Activated T-helper 9 cell treated with anti-CD3 and anti-CD28 coated beads, Interleukin-2, amount 50 U/mL, for 16 hours (primary cell): ENCODE measurements at places on chromosomes 11 and 22.

DNA sequence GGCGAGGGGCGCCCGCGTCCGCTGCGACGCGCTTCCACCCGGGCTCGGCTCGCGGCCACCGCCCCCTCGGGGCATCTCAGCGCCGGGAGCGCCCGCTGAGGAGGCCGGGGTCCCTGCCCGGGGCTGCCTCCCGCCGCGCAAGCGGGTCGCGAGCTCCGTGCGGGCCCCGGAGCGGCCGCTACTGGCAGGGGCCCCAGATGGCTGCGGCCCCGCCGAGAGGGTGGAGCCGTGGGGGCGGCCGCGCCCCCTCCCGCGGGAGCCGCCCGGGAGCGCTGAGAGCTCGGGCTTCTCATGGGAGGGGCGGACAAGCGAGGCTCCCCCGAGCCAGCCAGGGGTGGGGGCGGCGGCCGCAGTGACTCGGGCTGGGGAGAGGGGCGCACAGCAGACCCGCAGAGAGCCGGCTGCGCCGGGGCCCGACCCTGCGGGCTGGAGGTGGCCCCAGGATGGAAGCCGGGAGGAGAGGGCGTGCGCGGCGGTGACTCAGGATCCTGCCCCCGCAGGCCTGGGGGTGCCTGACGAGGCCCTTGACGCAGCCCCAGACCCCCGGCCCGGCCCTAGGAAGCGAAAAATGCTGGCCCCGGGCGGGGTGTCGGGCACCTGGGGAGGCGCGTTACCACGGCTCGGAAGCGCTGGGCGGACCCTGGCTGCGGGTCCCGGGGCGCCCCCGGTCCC lies 603 bp upstream of the ZFTA start:
- DNase-seq = no peak

DNA sequence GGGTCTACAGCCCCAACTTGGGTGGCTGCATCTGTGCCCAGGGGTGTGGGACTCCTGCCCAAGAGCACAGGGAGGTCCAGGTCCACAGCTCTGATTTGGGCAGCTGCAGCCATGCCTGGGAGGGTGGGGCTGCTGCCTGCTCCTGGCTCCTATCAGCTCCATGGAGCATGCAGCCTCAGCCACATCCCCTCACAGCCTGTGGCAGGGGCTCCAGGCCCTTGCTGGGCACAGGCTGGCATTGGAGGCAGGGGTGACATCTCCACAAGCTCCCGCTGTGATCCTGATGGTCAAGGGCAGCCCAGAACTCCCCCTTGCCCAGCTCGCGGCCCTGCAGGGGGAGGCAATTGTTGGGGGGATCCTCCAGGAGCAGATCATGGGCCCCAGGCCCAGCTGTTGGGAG lies 6.3 kb upstream of the OR56A4 start:
- DNase-seq = no peak

DNA sequence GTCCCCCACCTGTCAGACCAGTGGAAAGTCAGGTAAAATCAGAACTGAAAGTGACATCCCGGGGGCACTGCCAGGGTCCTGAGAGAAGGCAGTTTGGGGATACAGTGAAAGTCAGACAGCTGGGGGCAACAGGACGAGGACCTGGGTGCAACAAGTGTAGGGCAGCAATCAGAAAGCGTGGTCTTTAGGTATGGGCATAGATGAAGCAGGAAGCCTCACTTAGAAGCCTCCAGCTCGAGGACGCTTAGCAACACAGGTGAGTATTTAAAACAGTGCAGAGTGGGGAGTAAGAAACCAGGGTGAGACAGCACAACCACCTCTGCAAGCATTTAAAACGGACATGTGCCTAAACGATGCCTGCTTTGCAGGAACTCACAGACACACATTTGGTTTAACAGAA lies 64.6 kb upstream of the POU2AF1 start:
- no peak for DNase-seq

- DNase-seq = no peak
Observed at GRCh38 chr11:66484806-66485380, 4.7 kb downstream of the DPP3 start.

DNA sequence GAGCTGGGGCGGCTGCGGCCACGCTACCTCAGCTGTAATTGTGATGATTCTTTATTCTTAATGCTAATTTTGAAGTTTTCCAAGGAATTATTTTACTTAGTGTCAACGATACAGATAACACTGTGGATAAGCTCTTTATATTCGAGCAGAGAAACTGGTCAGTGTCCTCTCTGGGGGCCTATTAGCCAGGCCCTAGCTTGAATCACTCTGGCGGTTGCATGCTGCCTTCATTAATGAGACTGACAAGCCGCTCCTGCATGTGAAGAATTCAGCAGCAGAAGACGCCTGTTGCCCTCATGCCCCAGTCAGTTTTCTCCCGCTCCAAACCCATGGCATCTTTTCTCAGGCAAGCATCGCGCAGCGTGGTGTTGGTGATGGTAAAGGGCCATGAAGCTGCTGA lies 851.7 kb downstream of the OPCML start:
- no peak for DNase-seq

- no peak for DNase-seq
Observed at GRCh38 chr11:61480994-61481335, 27.6 kb upstream of the LRRC10B start.

DNA sequence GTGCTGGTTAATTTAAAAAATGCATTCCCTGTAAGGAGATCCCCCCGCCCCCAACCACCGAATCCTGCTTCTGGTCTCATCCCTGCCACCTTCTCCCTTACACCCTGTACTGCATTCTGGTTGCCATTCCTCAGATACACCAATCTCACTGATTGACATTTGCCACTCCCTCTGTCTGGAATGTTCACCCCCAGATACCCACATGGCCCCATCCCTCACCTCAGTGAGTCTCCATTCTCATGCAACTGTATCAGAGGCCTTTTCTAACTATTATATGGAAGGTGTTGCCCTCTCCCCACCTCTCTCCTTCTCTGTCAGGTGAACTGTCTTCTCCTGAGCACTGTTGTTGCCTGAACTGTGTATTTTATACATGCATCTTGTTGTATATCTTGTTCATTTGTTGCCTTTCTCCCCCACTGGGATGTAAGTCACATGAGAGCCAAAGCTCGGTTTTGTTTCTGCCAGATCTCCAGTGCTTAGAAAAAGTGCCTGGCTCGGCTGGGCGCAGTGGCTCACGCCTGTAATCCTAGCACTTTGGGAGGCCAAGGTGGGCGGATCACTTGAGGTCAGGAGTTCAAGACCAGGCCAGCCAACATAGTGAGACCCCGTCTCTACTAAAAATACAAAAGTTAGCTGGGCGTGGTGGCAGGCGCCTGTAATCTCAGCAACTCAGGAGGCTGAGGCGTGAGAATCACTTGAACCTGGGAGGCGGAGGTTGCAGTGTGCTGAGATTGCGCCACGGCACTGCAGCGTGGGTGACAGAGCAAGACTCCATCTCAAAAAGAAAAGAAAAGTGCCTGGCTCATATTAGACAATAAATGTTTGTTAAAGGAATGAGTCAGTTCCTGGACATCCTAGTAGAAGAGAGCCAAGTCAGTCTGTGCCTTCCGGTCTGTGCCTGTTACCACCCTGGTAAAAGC lies 61.0 kb downstream of the TNRC6B start:
- no peak for DNase-seq

GRCh38 chr11:123306531-123306930 lies 111.5 kb upstream of the CLMP start:
- no peak for DNase-seq

GRCh38 chr22:27418261-27418660 lies 383.3 kb downstream of the MN1 start:
- DNase-seq = no peak

DNA sequence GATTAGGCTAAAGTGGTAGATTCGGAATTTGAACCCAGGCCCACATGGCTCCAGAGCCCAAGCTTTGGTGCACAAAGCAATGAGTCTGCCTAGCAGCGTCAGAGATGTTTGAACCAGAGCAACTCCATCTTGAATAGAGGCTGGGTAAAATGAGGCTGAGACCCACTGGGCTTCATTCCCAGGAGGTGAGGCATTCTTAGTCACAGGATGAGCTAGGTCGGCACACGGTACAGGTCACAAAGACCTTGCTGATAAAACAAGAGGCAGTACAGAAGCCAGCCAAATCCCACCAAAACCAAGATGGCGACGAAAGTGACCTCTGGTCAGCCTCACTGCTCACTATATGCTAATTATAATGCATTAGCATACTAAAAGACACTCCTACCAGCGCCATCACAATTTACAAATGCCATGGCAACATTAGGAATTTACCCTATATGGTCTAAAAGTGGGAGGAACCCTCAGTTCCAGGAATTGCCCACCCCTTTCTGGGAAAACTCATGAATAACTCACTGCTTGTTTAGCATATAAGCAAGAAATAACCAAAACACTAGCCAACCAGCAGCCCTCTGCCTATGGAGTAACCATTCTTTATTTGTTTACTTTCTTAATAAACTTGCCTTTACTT lies 40.3 kb upstream of the DAGLA start:
- no peak for DNase-seq

- no peak for DNase-seq
Observed at GRCh38 chr11:313304-313786, 495 bp upstream of the IFITM1 start.

DNA sequence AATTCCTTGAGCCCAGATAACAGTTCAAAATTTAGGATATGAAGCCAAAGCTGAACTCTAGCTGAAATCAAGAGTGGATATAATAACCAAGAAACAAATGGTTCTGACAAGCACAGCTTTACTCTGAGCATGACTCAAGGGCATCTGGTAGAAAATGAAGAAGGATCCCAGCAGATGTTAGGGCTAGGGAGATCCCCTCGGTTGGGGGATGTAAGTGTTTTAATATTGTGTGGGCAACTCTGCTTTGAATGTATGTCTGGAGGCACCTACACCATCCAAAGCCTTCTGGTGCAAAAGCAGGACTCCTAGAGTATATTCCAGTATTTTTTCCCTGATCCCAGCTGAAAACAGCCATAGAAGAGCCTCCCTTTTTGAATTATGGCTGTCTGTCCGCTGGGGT lies 61.7 kb downstream of the FLI1 start:
- DNase-seq = no peak

DNA sequence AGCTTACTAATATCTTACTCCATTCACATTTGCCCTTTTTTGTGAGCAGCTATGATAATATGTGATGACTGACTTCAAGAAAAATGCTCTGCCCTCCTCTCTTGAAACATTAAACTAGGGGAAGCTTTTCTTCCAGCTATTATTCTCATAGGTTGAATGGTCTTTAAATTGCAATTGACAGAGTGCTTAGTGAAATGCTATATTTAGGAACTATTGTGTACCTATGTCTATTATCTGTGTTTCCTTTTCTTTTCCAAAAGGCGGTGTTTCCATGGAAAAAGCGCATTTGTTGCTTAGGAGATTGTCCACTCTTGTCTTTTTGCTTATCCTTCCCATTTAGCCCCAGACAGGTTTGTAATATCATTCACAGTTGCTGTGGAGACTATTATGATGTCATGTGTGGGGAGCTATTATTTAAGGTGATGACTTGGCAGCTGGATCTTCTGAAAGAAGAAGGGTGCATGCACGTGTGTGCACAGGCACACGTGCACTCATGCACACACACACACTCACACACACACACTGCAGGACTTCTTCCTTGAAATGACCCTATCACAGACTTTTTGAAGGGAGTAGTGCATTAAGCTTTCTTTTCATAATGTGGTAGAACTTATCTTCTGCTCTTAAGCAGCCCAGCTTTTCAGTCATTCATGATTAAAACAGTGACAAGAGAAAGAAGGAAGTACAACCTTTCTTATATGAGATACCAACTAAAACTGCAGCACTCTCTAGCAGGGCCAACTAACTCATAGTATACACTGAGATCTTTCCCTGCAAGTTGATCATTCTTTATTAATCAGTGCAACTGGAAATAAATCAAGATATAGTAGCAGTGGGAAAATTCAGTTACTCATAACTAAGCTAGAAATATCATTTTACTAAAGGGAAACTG lies 340.8 kb upstream of the MTNR1B start:
- DNase-seq = no peak

DNA sequence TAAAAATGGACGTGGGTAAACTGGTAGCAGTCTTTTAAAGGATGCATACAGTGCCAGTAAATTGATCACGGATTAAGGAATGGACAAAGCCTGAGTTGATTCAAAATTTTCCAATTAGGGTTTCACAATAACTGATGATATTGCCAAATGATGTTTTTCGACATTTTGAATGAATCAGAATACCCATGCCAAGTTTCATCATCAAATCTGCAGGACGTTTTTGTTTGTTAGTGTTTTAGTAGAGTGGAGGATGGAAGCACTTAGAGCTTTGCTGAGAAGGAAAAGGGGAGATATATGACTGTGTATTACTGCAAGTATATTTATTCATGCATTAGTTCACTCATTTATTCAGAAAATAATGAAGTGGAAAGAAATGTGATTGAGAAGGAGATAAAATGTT lies 78.3 kb downstream of the SLC17A6 start:
- DNase-seq = no peak

DNA sequence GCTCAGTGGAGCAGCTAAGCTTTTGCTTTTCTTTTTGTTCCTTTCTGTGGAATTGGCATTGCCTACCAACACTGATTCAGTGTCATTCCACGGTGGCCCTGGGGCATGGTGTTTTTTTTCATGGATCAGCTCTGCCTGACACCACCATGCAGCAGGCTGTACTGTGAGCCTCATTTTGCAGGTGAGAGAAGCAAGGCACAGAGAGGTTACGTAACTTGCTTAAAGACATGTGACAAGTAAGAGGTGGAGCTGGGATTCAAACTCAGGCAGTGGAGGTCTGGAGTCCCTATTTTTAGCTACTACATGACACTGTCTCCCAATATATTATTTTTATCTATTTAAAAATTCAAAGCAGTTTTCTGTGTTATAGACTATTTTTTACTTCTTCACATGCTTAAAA lies 44.4 kb downstream of the APOL3 start:
- no peak for DNase-seq

DNA sequence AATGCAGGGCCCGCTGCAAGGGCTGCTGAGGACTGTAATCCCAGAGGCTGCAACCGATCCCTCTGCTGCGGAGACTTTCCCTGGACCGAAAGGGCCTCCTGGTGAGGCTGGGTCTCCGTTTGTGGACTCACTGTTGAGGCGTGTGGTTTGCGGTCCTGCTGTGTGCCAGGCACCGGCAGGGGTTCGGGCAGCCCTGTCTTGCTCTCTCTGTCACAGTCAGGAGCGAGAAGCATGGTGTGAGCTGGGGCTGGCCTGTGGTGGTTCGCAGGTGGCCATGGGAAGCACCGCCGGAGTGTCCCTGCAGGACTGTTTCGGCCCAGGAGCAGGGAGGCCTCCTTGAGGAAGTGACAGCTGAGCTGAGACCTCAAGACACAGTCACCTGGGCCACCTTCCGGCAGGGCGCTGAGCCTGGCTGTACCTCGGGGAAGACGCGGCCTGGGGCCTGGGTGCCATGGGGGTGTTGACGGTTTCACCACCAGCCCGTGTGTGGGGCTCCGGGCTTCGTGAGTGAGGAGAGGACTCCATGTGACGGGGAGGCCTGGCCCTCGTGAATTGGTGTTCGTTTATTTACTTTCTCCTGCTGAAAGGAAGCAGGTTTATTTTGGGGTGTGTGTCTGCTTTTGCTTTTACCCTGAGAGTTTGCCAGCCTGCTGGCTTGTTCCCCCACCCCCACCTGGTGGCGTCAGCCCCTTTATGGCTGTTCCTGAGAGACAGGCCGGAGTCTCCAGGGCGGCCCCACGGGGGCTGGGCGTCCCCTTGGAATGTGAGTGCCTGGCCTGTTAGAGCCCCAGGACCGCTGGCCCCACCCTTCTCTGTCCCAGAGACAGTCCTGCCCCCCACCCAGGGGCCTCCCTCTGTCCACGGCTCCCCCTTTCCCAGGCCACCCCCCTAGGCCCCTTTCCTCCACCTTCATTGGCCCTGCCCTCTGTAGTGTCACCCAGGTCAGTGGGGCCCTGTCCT lies 122.5 kb downstream of the KCNQ1OT1 start:
- DNase-seq = no peak

GRCh38 chr22:26406118-26406517 lies 22.9 kb upstream of the ASPHD2 start:
- no peak for DNase-seq

- no peak for DNase-seq
Observed at GRCh38 chr11:29482510-29482909, 534.3 kb downstream of the KCNA4 start.

GRCh38 chr22:45994491-45995404 lies 17.8 kb upstream of the WNT7B start:
- peak; percentile 65 for DNase-seq
